ENCODE measurements at places on chromosomes 3 and 15.

- no peak for DNase-seq
Observed at GRCh38 chr3:54123003-54123775, 837 bp downstream of the CACNA2D3 start.

- no peak for DNase-seq
Observed at GRCh38 chr3:173826416-173826815, 428.9 kb downstream of the NLGN1 start.

DNA sequence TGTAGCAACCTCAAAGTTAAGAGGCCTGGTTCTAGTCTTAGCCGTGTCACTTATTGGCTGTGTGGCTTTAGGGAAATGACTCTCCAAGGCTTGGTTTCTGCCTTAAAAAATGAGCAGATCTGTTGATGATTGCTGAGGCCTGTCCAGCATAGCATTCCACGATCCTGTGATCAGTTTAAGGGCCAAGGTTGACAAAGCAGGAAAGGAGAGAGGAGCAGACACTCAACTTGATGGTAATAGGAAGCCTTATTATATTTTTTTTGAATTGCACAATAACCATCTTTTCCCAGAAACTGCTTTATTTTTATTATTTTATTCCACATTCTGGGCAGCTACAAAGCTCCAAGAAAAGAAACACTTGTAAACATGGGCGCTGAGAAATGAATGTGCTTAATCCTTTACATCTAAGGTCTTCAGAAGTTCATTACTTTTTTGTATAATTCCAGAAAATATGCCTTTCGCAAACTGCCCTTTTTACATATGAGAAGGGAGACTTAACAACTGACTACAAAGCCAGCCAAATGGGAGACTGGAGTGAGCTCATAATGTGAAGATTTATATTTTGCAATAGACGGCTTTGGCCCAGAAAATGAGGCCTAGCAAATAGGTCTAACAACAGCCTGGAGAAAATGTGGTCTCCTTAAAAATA, 241.0 kb downstream of the ATP8B4 start:
- DNase-seq: no peak

- DNase-seq: no peak
Observed at GRCh38 chr3:136989781-136990524, 32.2 kb downstream of the IL20RB start.

DNA sequence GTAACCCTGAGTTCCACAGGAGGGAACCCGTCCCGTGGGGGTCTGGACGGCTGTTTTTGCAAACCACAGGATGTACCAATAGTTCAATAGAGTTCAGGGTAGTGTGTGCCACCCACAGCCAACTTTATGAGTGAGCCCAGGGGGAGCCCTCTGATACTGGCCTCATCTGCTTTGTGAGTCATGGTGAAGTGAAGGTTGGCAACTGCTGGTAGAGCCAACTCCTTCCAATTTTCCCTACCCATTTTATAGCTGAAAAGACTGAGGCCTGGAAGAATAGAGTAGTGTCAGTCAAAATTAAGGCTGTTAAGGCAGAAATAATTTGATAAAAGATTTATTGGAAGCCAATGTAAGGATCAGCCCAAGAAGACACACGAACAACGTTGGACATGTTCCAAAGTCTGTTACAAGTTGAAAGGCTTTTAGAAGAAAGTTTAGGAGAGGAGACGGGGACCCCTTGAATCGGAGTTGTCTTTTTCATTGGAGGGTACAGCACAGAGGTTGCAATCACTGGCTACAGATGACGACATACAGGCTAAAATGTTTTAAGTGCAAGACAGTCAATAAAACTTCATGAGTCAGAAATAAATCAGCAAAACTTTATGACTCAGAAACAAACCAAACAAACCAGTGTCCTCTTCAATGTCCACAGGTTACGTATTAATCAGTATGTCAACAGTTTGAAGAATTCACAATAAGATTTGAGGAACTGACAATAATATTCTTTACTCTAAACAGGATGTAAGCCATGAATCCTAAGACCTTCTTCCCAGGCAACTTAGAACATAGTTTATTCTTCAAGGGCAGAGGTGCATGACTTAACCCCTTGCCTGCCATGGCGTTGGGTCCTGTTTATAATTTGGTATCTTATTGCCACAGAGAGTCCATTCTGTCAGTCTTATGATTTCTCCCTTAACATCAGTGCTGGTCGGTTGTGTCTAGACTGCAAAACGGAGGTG, 62.9 kb upstream of the NR2E3 start:
- peak; percentile 72 for DNase-seq

GRCh38 chr3:136931606-136932005, 26.2 kb upstream of the IL20RB start:
- no peak for DNase-seq

- DNase-seq: peak; percentile 74
Observed at GRCh38 chr3:143363276-143363675, 243.7 kb downstream of the CHST2 start.

DNA sequence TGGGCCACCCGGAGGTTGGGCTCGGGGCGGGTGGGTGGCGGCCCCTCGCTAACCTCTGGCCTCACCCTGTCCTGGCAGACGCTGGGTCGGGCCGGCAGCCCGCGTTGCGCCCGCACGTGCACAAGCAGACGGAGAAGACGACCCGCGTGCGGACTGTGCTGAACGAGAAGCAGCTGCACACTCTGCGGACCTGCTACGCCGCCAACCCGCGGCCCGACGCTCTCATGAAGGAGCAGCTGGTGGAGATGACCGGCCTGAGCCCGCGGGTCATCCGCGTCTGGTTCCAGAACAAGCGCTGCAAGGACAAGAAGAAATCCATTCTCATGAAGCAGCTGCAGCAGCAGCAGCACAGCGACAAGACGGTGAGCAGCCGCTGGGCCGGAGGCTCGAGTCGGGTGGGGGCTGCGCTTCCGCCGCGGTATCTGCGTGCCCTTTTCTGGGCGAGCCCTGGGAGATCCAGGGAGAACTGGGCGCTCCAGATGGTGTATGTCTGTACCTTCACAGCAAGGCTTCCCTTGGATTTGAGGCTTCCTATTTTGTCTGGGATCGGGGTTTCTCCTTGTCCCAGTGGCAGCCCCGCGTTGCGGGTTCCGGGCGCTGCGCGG, 3.7 kb downstream of the ISL2 start:
- DNase-seq: no peak

GRCh38 chr3:20321391-20322047, 135.5 kb upstream of the SGO1 start:
- no peak for DNase-seq
